Osteocyte (in vitro differentiated cells): ENCODE measurements at places on chromosomes 11 and 22.

- peak; percentile 79 for DNase-seq
Measured at GRCh38 chr11:10409207-10409661, 45.8 kb upstream of the AMPD3 start.

- DNase-seq, result no peak
Measured at GRCh38 chr11:29327891-29328290, 688.9 kb downstream of the KCNA4 start.

DNA sequence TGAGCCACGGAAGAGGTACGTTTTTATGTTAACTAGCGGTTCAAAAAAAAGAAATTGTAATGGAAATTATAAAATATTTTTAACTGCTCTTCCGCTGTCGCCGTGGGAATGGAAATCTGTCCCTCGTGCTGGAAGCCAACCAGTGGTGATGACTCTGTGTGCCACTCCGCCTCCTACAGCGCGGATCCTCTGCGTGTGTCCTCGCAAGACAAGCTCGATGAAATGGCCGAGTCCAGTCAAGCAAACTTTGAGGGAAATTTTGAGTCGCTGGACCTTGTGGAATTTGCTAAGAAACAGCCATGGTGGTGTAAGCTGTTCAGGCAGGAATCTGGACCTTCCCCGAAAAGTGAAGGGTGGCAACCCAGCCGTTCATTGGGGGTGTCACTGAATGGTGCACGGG lies 2.9 kb upstream of the CBX7 start:
- no peak for DNase-seq

GRCh38 chr11:88418508-88418907 lies 81.0 kb upstream of the CTSC start:
- DNase-seq, result no peak

GRCh38 chr22:27719036-27719347 lies 82.6 kb downstream of the MN1 start:
- no peak for DNase-seq

- no peak for DNase-seq
Measured at GRCh38 chr11:69892237-69892985, 73.2 kb upstream of the FGF3 start.

DNA sequence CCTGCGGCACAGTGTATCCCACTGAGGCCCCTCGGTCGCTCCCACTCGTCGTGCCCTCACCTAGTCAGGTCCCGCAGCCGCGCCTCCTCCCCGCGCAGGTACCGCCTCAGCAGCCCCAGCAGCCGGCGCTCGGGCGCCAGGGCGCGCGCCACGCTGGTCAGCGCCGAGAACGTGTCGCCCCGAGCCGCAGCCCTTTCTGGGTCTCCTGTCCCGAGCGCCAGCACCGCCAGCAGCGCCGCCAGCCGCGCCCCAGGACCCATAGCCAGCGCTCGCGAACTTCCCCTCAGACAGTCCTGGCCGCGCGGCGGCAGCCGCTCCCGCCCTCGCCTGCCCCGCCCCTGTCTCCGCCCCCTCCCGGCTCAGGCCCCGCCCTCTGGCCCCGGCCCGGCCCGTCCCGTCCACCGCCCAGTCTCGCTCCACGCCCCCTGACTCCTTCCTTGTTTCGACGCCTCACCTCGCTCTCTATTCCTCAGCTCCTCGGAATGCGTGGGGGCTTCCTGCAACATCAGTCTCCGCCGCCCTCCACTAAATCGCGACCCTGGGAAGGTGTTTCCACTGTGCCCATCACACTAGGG lies at the start of gene P4HA3:
TSS of gene P4HA3 (minus strand) at position 289 of the 575 bp plus-strand sequence. CDS start at position 260, 29 bp downstream.
- peak; percentile 88 for DNase-seq

DNA sequence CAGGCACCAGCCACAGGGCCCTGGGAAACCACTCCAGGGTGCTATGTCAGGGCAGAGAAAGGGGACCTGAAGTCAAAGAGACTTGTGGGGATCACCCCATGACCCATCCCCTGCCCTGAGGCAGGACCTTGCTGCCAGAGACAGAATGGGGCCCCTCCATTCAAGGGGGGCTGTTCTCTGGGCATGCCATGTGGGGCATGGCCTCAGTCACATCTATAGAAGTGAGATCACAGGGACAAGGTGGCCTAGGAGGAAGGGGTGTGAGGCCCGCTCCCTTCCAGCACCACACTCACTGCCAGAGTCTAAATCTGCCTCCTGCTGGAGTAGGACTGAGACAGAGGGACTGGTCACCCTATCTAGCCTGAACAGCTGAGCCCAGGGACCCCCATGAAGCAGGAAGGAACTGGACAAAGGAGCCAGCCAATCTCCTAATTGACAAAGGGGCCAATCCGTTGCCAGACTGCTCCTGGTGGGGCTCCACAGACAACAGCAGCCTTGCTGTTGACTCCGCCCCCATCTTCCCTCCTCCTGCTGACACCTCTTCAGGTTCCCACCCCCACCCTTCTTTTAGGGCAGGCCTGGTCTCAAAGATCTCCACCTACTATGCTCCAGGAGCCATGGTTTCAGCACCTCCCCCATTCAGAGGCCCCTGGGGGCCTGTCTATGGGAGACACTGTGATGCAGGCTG lies 26.0 kb downstream of the NEAT1 start:
- DNase-seq, result no peak

DNA sequence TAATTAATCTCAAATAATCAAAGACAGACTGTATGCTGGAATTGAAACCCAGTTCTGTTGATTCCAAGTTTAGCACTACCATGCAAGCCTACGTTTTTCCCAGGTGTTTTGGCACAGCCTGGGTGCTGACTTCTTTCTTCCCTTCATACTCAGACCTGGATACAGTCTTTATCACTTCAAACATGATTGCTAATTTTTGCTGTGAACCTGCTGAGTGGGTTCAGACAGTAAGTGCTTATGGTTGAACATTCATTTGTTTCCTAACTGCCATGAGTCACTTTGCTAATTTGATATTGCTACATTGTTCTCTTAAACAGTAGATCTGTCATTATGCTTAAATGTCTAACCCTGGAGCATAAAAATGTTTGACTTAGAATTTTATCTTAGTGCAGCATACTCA lies 12.2 kb downstream of the PAAF1 start:
- no peak for DNase-seq

DNA sequence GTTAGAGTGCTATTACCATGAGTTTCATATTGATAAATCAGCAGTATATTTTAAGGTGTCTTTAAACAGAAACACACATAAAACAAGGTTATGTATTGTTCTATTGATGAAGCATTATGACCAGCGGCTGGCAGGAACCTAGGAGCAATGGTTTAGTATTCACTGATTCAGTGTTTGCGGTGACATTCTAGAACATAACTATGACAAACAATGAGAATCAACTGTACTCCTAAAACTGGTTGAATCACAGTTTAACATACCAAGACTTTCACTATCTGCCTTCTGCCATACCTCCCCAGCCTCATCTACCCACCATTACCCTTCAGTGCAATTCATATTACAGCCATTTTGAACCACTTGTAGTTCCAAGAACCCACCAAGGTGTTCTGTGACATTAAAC lies 8.8 kb downstream of the HOATZ start:
- DNase-seq, result no peak

GRCh38 chr11:108873310-108873709 lies 208.4 kb downstream of the DDX10 start:
- DNase-seq, result no peak

GRCh38 chr11:8108421-8108820 lies 27.4 kb downstream of the TUB start:
- DNase-seq, result no peak

- DNase-seq, result no peak
Measured at GRCh38 chr11:35141071-35141470, 2.1 kb downstream of the CD44 start.

DNA sequence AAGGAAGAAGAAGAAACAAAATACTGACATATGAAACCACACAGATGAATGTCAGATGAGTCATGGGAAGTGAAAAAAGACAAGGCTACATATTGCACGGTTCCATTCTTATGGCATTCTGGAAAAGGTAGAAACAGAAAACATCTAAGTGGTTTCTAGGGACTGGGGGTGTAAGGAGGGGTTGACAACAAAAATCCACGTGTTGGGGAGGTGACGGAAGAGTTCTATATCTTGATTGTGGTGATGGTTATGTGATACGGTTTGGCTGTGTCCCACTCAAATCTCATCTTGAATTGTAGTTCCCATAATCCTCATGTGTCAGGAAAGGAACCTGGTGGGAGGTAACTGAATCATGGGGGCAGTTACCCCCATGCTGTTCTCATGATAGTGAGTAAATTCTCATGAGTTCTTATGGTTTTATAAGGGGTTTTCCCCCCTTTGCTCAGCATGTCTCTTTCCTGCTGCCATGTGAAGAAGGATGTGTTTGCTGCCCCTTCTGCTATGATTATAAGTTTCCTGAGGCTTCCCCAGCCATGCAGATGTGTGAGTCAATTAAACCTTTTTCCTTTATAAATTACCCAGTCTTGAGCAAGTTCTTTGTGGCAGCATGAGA lies 6.4 kb upstream of the ARFGAP3 start:
- DNase-seq, result no peak

- no peak for DNase-seq
Measured at GRCh38 chr11:69634590-69634989, 6.4 kb upstream of the CCND1 start.

GRCh38 chr11:39367534-39367933 lies 2091.9 kb downstream of the LRRC4C start:
- DNase-seq, result no peak

- no peak for DNase-seq
Measured at GRCh38 chr22:41563051-41563711, 2.4 kb downstream of the CSDC2 start.

GRCh38 chr11:69131121-69131566 lies 24.6 kb upstream of the SMIM38 start:
- no peak for DNase-seq

GRCh38 chr22:44385781-44386180 lies 73.0 kb upstream of the SHISAL1 start:
- DNase-seq, result no peak

DNA sequence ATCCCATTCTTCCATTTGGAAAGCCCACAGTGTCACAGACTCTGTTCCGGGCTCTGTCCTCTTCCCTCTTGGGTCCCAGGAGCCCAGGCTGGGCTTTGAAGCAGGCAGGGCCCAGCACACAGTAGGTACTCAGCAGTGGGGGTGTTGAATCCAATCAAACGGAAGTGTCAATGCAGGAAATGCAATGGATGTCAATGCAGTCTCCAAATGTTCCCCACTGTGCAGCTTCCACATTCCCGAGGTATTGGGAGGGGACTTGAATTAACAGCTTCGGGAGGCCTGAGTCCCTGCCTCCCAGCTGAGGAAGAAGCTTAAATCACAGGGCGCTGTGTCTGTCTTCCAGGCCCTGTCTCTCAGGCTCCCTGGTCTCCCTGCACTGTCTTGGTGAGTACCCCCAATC lies 21.8 kb upstream of the SMIM35 start:
- DNase-seq, result no peak

DNA sequence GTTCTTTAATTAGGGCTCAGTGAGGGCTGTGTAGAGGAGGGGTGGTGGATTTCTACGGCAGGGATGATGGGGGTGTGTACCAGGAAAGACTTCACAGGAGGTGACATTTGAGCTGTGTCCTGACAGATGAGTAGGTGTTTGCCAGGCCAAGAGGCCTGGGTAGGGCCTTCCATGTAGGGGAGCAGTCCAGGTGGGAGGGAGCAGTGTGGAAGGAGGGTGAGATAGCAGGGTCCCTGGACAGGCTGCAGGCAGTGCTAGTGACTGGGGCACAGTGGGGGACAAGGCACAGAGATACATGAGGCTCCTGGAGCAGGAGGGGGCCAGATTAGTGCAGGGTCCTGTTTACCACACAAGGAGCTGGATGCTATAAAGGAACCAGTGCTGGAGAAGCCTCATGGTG lies 147.9 kb upstream of the CADM1 start:
- no peak for DNase-seq

GRCh38 chr22:49889071-49889470 lies 29.2 kb downstream of the ALG12 start:
- DNase-seq, result no peak

GRCh38 chr11:35084817-35085440 lies 54.0 kb upstream of the CD44 start:
- no peak for DNase-seq

GRCh38 chr11:68303083-68303482 lies 9.3 kb upstream of the LRP5 start:
- DNase-seq, result no peak

- DNase-seq, result no peak
Measured at GRCh38 chr11:93084727-93085505, 112.9 kb downstream of the SLC36A4 start.

DNA sequence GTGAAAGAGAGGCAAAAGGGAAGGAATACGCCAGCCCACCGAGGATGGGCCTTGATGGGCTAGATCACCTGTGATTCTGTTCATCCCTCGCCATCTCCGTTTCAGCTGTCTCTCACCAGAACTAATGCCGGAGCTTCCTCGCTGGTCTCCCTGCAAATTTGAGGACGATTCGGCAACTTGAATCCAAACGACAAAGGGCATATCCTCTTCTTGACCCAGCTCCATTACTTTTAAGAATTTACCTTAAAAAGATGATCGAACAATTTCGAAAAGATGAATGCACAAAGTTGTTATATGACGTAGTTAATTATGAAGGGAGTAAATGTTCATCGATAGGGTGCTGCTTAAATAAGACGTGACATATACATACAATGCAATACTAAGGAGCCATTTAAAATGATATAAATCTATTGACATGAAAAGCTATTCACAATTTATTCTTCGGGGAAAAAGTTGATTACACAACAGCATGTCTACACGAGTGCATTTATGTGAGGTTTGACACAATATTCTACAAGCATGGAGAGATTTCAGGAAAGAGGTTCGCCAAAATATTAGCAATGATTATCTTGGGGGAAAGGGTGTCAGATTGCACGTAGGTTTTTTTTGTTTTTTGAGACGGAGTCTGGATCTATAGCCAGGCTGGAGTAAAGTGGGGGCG lies 937 bp upstream of the FAM168A start:
- no peak for DNase-seq

DNA sequence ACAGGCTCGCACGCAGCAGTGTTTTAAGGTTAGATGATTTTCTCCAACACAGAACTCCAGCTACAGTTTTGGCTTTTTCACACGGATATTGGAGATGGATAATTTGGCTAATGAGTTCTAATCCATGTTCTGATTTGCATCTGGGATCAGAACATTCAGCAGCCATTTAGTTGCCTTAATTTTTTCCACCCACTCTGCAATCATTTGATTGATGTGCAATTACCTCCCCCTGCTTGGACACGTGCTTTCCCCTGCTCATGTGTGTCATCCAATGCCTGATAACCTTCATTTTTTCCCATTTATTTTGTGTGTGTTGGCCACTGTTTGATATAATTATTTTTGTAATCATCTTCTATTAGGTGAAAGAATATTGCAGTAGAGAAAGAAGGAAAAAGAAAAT lies 257.8 kb downstream of the ST3GAL4 start:
- no peak for DNase-seq

DNA sequence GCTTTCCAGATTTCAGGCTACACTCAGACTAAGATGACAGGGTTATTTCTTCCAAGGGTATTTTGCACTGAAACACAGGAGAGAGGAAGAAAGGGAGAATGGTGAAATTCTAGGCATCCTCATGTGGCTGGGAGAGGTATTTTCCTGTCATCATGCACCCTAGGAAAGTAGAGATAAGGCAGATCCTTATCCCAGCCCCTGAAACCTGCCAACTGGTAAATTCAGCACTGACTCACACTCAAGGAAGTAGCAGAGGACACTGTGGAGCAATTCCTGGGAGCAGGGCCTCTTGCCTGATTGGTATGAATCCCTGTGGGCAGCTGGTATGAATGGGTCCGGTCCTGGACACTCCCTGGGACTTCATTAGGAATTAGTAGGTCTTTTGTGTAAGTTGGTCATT lies 37.6 kb upstream of the SLC5A1 start:
- DNase-seq, result no peak
